Activated CD4-positive, alpha-beta T cell treated with anti-CD3 and anti-CD28 coated beads, Interleukin-2, amount 50 U/mL, for 24 hours (primary cell): ENCODE measurements at places on chromosomes 5 and 9.

- DNase-seq, result no peak
Observed at GRCh38 chr9:69016191-69017096, 2.5 kb upstream of the PRKACG start.

- no peak for DNase-seq
Observed at GRCh38 chr9:84241817-84242373, 98.7 kb downstream of the SLC28A3 start.

DNA sequence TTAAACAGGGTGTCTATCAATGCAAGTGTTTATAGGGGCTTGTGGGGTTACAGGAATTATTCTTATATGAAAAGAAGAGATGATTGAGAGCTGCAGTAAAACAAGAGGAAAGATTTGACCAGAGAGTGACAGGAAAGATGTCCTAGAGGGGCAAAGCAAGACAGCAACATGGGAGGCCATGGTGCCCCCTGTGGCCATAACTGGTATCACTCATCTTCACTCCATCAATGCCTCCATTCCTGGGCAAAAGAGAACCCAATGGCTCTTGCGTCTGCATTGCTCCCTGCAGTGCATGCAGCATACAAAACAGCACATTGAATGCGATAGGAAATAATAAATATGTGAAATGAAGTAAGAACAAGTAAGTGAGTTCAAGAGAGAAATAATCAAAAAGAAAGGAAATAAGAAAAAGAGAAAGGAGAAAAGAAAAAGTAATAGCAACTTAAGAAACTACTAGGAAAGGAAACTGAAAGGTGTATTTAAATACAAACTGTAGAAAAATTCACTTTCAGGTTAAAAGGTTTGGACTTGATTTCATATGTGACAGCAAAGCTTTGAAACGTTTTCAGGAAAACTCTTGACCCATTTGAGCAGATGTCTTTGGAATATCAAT, 206.6 kb downstream of the SEMA5A start:
- DNase-seq, result no peak

GRCh38 chr9:133114886-133115603, 6.0 kb downstream of the RALGDS start:
- DNase-seq, result no peak

GRCh38 chr5:141518618-141519015, 29.7 kb downstream of the PCDHGC5 start:
- no peak for DNase-seq

DNA sequence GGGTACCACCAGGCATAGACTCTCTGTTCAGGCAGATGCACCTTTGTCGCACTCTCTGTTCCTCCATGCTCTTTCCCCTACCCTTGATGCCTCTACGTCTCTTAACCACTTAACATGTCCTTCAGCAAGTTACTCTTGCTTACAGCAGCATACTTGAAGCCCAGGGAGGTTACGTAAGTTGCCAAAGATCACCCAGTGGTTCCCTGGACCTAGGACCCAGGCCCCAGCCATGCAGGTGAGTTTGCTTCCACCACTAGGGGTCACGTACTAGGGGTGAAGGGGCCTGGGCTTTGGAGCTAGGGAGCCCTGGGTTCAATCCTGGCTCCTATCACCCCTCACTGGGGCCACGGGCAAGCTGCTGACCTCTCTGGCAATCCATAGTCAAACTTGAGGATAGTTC, 8.9 kb downstream of the AKNA start:
- no peak for DNase-seq

DNA sequence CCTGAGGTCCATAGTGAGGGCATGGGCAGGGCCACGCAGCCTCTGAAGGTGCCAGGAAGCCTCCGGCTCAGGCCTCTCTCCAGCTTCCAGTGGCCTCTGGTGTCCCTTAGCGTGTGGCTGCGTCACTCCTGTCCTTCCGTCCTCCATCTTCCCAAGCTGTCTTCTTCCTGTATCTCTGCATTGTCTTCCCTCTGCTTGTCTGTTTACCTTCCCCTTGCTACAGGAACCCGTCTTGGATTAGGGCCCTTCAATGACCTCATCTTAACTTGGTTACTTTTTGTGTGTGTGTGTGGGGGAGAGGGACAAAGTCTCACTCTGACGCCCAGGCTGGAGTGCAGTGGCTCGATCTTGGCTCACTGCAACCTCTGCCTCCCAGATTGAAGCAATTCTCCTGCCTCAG, 14.4 kb downstream of the ASS1 start:
- DNase-seq, result no peak

- DNase-seq, result no peak
Observed at GRCh38 chr5:68562308-68562707, 346.8 kb downstream of the PIK3R1 start.

DNA sequence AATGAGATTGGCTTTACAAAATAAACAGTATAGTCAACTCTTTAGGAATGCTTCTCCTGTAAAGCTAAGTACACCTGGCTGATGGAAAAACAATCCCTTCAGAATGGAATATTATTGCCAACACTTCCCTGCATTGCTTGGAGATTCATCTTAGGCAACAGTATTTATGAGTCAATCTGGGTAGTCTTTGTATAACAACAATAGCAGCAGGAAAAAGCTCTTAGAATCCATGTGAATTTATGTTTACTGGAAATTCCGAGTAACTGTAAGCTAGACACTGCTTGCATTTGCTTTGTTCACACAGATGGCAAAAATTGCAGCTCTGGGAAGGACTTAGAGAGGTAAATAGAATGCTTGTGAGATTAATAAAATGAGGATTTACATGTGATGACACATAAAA, 101.7 kb upstream of the NTRK2 start:
- DNase-seq, result no peak

DNA sequence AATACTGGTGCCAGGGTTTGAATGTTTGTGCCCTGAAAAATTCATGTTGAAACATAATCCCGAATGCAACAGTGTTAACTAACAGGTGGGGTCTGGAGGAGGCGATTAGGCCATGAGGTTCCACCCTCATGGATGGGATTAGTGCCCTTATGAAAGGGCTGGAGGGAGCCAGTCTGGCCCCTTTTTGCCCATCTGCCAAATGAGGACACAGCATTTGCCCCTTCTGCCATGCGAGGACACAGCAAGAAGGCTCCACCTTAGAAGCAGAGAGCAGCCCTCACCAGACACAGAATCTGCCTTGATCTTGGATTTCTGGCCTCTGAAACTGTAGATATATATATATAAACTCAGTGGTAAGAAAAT, 32.6 kb upstream of the RNF130 start:
- no peak for DNase-seq

DNA sequence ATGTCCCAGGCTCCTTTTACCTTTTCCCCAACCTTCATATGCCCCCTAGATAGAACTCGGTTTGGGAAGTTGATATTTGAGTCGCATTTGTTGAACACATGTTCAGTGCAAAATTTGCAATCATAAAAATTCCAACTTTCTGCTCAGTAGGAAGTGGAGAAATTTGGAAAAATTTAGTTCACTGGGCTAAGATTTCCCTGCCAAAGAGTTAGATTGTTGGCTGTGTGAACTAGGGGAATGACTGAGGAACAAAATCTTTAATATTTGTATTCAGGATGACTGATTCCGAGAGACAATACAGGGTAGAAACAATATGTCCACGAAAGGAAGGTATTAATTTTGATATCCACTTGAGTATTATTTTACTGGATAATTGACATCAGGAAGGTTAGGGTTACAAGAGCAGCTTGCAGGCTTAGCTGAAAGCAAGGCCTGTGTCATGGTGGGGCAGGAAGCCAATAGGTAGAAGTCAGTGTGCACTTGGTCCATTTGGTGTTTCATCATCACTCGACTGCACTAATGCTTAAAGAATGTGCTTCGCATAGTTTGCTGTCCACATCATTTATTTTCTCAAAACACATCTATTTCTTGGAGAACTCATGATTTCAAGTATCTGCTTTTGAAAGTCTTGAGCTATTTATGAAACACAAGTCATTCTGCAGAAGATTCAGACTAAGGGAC, 59.4 kb upstream of the GNA14 start:
- DNase-seq, result no peak

GRCh38 chr9:127424676-127424999, 456 bp downstream of the ZNF79 start:
- no peak for DNase-seq

DNA sequence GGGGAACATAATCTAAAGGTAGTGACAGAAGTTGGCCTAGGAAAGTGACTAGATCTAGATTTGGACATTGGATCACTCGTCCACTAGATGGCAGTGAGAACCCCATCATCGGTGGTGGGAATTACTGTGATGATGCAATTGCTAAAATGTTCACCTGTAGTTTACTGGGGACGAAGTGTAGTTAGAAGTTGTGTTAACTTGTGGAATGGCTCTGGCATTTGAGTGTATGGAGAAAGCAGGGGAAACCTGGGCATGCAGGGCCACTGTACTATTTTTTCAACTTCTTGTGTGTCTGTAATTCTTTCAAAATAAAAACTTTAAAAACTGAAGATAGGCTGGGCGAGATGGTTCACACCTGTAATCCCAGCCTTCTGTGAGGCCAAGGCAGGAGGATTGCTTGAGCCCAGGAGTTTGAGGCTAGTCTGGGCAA, 75.5 kb downstream of the PHAX start:
- DNase-seq, result peak; percentile 26

DNA sequence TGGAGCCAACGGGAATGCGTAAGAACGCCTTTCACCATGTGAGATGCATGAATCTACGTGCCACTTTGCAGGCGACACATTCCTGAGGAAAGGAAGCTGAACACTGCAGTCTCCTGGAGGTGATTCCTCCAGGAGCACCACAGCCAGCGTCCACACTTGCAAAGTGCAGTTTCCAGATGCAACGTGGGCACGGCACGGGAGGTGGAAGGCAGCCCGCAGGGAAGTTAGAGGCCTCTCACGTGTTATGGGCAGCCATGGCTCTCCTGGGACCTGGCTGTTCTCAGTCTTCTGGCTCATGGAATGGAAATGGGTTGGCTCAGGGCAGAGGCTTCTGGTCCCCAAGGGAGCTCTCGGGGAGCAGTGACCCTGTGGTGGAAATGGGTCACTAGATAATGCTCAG, 381.0 kb upstream of the IRX4 start:
- DNase-seq, result no peak

DNA sequence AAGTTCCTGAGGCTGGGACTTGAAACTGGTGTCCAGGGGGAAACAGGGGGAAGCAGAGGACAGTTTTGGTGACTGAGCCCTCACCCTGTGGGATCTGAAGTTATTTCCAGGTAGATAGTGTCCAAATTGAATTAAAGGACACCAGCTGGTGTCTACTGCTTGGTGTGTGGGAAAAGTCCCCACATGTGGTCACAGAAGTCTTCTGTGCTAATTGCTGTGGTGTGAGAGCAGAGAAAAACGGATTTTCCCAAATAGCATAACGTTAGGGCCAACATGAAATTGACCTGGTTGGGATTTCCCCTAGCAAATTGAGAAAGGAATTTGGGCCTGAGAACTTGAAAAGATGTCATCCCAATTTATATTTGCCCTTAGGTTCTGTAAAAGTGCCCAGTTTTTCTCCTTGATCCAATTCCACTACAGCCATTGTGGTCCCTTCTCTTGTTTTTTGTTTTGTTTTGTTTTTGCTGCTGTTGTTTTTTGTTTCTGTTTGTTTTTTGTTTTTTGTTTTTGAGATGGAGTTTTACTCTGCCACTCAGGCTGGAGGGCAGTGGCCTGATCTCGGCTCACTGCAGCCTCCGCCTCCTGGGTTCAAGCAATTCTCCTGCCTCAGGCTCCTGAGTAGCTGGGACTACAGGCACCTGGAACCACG, 5.6 kb upstream of the STARD4 start:
- DNase-seq, result no peak

DNA sequence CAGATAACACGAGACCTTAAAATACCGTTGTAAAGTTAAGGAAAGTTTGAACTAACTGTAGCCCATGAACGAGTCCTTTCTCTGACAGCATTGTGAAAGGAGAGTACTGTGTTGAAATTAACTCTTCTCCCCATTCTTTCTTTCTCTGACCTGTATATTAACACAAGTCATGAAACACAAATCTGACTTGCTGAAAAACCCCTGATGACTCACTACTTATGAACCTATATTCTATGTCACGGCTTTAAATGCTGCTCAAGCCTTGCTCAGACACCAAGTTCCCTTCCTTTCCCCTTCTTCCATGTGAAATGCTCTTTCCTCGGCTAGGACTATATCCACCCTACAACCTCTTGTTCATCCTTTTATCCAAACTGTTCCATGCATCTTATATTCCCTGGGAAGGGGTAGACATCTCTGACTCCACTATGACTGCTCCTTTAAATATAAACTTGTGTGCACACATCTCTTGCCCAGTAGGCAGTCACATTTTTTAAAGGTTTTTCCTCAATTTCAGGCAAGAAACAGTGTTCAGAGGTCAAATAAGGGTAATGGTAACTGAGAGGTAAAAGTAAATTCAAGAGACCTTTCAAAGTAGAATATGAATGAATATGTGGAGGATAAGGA, 142.9 kb downstream of the NFIB start:
- no peak for DNase-seq

DNA sequence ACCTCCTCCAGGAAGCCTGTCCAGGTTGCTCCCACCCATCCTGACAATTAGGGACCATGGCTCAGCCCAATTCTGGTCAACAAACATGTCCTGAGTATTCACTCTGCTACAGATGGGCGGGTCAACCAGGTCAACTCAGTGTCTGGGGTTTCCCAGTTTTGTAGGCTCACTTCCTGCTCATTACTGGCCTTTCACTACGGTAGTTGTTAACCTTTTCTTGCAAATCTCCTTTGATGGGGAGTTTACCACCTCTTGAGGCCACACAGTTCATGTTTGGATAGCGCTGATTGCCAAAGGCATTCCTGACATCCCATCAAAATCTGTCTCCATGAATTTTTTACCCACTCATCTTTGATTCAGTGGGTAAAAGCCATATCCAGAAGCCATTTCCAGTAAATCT, 13.8 kb downstream of the TMEM8B start:
- no peak for DNase-seq

DNA sequence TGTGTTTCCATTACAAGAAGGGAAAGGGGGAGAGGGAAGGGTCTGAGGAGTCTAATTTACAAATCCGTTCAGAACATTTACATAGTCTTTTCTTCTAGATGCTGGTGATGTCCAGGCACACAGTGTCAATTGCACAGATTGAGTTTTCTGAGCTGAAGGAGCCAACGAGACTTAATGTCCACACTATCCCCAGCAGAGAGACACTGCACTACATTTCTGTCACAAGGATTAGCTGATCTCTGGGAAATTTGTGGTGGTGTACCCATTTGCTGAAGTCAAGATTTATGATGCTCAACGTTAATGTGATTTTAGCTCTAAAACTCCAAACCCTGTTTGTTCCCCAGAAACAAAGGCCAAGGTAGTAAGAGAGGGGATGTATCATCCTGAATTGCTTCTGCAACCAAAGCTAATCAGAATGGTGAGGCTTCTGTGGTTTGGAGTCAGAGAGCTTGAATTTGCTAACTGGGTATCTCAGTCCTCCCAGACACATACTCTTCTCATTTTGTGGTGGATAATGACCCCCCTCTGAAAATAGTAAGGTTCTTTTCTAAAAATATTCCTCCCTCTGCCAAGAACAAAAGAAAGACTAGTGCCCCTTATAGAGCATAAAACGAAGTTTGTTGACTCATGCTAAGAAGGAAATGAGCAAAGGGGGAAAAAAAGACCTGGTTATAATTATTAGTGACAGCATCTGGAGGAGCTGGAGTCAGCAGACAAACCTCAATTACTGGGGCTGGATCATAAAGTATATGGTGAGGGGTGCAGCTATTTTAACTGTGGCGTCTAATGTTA, 416.9 kb downstream of the PSAT1 start:
- DNase-seq, result no peak
